ENCODE measurements at places on chromosomes 4 and X.

GRCh38 chr4:27638163-27638915 is 777.7 kb downstream of the STIM2 start:
- DNase-seq: no peak

GRCh38 chr4:185809121-185809520 is 2.9 kb downstream of the SORBS2 start:
- no peak for DNase-seq

DNA sequence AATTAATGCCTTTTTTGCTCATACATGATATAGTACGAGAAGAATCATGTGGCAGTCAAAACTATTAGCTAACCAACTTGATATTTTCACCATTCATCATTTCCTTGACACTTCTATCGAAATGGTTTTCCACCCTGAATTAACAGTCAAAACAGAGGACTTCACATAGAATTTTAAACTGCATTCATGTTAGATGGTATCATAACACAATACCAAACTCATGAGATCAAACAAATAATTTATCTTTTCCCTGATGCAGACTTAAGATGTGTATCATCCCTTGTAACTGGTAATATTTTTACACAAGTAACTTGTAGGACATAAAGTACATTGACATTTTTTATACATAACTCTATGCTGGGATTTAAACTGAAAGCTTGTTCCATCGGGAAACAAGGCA is 18.2 kb upstream of the ANTXR2 start:
- no peak for DNase-seq

DNA sequence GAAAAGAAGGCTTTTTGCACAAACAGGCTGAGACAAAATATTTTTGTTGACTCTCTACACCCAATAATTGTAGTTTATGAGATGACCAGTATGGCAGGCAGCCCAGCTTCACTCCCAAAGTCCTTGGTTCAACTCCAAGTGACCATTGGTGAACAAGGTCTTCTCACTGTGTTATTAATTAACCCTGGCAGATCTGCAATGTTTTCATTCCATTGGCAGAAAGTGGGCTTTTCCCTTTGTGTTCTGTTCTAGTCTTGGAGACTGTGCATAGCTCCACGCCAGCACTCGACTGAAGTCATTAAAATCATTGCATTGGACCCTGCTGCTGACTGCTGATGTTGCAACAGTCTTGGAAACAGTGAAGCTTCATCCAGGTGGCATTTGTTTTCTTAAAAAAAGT is 277.3 kb upstream of the HAND2 start:
- no peak for DNase-seq

GRCh38 chr4:88759039-88759894 is 61.6 kb upstream of the NAP1L5 start:
- DNase-seq: no peak

GRCh38 chr4:141851246-141851891 is 215.0 kb downstream of the IL15 start:
- DNase-seq: no peak

- DNase-seq: no peak
Measured at GRCh38 chr4:41835321-41835995, 86.9 kb upstream of the PHOX2B start.

All from left hindlimb (tissue), 1 donor.